Lower leg skin (tissue), 4 donors: ENCODE measurements at places on chromosomes 6 and 20.

- DNase-seq = no peak
Measured at GRCh38 chr20:19626896-19627295, 131.2 kb upstream of the RIN2 start.

- DNase-seq = no peak
Measured at GRCh38 chr6:169289619-169290339, 36.1 kb upstream of the THBS2 start.

- DNase-seq = no peak
Measured at GRCh38 chr20:45080867-45081624, 19.9 kb downstream of the KCNS1 start.

- no peak for DNase-seq
Measured at GRCh38 chr6:127581576-127581975, 4.6 kb downstream of the C6orf58 start.

- no peak for DNase-seq
Measured at GRCh38 chr6:52820198-52820597, 16.6 kb upstream of the GSTA1 start.

DNA sequence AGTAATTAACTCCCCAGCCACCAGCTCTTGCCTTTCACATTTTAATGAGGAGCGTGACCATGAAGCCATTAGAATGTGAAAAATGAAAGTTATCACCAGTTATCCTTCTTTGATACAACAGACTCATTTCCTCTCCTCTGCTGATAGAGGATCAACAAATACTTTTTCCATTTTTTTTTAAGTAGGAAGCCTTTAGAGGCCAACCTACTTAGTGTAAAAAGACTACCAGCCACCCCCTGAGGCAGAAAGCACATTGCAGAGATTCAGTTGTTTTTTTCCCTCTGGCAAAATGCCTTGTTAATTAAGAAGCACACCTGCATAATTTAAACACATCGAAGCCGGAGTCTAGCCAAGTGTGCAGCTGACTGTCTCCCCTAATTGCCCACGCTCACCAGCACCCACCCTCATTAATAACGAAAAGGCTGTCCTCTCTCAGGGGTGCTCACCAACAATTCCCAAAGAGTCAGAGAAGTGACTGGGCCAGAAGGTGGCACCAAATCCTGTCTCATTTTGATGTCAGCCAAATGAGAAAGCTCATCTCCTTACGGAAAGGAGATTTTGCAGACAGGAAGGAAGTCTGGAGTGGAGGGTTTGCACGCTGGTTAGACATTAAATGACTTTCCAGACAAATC, 60.9 kb upstream of the MC3R start:
- no peak for DNase-seq

- no peak for DNase-seq
Measured at GRCh38 chr6:17998003-17998402, 10.6 kb upstream of the KIF13A start.

GRCh38 chr6:72733045-72733444, 111.2 kb downstream of the KCNQ5 start:
- no peak for DNase-seq

DNA sequence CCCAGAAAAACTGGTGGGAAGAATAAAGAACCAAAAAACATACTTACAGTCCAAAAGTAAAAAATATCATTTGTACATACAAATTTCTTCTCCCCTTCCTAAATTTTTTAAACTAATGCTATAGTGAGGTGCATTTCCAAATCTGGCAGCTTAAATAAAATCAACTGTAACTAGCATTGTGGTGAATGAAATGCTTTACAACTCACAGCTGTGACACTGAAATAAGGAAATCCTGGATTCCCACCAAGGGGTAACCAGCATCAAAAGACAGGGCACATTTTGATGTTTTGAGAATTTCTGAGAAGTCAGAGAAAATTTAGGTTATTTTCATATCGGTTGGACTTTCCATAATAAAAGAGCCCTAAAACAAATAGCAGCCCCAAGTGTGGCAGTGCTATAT, 27.3 kb downstream of the BACH2 start:
- no peak for DNase-seq

DNA sequence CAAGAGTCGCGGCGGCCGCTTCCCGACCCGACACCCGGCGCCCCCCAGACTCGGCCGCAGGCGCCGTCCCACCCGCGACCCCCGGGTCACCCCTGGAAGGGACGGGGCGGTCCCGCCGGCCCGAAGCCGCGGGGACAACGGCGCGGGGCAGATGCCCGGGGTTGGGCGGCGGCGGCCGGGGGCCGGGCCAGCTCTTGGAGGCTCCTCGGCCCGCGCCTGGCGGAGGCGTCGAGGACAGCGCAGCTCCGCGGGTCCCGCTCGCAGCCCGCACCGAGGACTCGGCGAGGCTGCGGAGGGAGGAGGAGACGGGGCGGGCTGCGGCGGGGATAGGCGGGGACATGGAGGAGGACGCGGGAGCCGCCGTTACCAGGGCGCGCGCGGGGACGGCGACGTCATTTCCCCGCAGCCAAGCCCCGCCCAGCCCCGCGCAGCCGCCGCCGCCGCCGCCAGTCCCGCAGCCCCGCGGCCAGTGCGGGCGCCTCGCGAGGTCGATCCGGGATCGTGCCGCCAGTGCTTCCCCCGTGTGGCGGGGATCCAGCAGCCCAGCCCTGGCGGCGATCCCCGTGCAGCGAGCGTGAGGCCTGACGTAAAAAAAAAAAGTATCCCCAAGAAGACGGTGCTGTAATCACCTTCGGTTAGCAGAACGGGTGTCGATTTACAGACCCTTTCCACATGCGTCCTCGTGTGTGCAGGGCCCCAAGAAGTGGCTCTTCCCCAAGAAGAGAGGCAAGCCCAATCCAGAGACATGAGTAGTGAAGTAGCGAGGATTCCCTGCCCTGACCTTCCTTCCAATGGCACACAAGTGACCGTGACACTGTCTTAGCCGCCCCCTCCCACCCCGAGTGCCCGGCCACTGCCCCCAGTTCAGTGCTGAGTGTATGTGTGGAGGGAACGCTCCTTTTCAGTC, at the start of gene FAM184A:
Gene FAM184A (minus strand): TSS at position 289 of the 907 bp plus-strand sequence. CDS start 365 bp downstream, outside the sequence.
- DNase-seq = no peak

- no peak for DNase-seq
Measured at GRCh38 chr6:139313784-139314545, 22.2 kb upstream of the TXLNB start.

DNA sequence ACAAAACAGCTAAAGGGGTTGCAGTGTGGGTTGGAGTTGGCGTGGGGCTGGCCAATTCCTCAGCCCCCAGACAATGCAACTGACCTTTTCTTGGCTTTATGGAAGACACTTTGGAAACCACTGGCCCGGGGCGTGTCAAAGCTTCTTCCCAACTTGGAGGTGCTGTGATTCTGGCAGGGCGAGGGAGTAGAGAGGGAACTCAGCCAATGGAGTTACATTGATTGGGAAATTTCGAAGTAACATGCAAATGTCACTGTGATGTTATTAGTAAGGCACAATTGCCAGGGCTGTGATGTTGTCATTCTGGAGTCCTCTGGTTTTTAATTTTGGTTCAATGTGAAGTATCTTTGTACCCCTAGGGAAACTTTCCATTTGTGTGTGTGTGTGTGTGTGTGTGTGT, 41.5 kb upstream of the EPB41L1 start:
- DNase-seq = peak; percentile 88

GRCh38 chr6:157326979-157327378, 3.7 kb upstream of the TMEM242 start:
- DNase-seq = no peak

GRCh38 chr6:13014504-13015378, 298.2 kb downstream of the PHACTR1 start:
- no peak for DNase-seq

GRCh38 chr6:75233092-75233615, 10.4 kb downstream of the COX7A2 start:
- no peak for DNase-seq

DNA sequence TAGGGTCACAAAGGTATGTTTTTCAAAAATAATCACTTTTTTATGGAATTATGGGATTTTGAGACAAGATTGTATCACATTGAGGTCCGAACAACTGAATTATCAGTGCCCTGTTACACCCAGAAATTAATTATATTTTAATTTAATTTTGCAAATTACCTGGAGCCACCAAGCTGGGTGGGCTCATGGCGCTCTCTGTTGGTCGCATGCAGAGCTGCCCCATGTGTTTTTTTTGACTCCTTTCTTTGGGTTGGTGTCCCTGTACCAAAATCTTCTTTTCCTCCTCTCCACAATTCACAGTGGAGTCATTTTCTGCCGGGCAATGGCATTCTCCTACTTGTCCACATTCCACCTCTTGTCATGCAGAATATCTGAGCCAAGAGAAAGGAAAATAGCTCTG, 38.9 kb upstream of the FRMD1 start:
- no peak for DNase-seq

DNA sequence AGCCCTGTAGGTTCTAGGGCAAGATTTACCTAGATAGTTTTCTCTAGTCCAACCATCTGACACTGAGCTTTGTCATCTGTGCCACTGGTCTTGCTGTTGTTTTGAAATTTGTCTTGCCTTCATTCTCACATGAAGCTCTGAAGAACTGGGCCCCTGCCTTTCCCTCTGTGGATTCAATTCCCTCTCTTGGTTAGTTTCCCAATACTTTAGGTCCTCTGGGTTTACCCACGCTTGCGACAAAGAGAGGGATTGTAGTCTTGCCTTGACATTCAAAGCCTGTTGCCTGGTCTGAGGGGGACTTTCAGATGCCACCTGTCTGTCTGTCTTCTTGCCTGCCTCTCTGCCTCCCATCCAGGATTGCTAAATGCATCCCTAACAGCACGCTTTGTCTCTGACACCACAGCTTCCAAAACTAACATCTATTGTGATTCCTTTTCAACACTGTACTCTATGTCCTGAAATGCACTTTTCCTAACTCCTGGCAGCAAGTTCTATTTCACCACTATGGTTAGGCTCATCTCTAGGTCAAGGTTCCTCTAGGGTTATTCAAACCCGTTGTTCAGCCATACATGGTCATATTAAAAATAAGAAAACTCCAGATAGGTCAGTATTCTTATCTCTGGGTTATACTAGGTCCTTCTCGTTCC, 25.5 kb upstream of the MANEA start:
- DNase-seq = no peak

DNA sequence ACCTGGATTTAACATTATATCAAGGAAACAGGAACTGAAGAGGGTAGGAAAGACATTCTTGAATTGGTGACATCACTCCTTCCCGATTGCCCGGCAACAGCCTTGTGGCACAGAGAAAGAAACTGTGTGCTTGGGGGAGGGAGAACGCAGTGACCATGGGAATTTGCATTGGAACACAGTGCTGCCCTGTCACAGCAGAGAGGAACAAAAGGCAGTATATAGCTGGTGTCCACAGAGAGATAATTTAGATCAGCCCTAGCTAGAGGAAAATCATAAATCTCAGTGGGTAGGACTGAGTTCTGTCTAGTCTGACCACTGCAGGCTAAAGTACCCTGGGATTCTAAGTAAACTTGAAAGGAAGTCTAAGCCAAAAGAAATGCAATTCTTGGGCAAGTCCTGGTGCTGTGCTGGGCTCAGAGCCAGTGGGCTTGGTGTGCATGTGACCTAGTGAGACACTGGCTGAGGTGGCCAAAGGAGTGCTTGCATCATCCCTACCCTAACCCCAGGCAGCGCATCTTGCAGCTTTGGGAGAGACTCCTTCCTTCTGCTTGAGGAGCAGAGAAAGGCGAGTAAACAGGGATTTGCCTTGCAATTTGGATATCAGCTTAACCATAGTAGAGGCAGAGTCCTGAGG, 697.6 kb downstream of the HACE1 start:
- no peak for DNase-seq

- no peak for DNase-seq
Measured at GRCh38 chr6:168147205-168147738, 68.3 kb upstream of the FRMD1 start.

DNA sequence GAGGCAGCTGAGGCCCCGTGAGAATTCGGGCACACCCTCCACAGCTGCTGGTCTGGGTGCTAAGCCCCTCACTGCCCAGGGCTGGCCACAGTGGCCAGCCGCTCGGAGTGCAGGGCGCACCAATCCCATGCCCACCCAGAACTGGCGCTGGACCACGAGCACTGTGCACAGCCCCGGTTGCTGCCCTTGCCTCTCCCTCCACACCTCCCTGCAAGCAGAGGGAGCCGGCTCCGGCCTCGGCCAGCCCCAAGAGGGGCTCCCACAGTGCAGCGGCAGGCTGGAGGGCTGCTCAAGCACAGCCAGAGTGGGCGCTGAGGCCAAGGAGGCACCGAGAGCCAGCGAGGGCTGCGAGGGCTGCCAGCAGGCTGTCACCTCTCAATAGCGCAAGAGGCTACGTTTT, 35.0 kb downstream of the CGA start:
- DNase-seq = no peak

GRCh38 chr6:109164331-109164730, 69.0 kb downstream of the CEP57L1 start:
- no peak for DNase-seq

DNA sequence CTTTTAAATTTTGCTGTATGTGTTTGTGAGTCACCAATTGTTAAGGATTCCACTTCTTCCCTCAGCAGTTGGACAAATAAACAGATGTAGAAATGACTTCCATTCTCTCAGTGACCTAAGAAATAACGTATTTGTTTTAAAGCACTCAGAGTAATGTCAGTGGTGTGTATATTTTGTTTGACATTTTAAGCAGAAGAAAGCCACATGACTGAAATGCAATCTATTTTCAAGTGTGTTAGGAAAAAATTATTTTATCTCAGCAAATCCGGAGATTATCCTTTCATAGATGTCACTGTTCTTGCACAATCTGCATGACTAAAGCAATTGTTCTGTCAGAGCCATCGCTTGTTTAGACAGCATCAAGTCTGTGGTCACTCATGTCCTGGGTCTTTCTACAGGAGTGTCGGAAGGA, 77.1 kb downstream of the JAG1 start:
- DNase-seq = no peak

- no peak for DNase-seq
Measured at GRCh38 chr6:125836466-125836865, 45.7 kb downstream of the NCOA7 start.

DNA sequence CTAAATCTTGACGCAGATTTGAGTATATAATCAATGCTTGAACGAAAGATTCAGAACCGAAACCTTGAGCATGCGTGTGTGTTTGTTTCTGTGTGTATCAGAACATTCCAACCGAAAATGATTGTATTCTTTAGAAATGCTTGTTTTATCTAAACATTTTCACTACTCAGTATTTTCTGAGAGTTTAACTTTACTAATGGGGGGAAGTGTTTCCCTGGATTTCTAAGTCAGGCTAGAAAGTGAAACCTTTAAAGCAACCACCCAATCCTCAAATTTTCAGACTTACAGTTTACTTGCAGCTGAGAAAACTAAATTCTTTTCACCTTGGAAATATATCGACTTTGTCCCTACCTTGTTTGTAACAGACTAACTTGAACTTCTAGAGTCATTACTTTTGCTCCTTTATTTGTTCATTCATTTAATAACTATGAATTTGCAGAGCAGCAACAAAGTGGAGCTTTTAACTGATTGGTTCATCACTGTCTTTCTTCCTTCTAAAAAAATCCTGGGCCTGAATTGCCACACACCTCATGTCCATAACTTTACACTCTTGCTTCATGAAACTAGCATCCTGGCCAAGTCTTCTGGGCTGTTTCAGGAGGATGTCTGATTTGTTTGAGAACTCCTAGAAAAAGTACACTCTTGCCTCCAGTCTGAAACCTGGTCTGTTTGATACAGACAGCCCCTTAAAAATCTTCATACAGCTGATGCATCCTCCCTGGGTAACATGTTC, 77.8 kb upstream of the XRN2 start:
- no peak for DNase-seq
